ENCODE measurements at places on chromosomes 12 and 14. TPM values are rescaled to one million over a fixed set of nuclear protein-coding genes. Genes with fewer than 3 reads are reported as not detected.

- no peak for DNase-seq
These were observed 5.9 kb downstream of the KRT86 start for GRCh38 chr12:52280319-52280795.

Gene STYK1
- total RNA-seq, result not detected

- no peak for DNase-seq
These were observed 91.2 kb downstream of the CEP128 start for GRCh38 chr14:80850197-80850814.

Gene PLEKHG7
- total RNA-seq, result 0.20 TPM

DNA sequence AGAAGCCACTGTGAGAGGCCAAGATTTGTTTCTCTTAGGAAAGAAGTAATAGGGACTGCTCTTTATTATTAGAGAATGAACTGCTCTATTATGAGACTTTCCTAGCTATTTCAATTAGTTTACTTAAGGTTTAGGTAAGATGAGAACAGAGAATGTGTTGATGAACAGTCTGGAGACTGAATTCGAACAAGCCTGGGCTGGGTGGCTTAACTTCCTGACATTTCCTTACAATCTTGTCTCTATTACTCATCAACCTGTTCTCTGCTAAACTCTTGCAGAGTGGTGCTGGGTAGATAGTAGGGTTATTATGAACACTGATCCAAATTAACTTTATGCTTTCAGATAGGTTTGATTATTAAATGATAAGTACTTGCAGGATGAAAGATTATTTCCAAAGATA lies 31.2 kb downstream of the SLC15A5 start:
- no peak for DNase-seq

DNA sequence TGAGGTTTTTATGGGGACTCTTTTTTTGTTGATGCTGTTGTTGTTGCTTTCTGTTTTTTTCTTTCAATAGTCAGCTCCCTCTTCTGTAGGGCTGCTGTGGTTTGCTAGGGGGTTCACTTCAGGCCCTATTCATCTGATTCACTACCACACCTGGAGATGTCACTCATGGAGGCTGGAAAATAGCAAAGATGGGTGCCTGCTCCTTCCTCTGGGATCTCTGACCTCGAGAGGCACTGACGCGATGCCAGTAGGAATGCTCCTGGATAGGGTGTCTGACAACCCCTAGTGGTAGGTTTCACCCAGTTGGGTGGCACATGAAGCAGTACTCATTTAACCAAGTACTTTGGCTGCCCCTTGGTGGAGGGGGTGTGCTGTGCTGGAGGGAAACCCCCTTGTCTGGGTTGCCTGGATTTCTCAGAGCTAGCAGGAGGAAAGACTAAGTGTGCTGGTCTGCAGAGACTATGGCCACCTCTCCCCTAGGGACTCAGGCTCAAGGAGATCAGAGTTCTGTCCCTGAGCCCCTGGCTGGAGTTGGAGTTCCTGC lies 745.5 kb downstream of the TMTC2 start:
- DNase-seq, result no peak

DNA sequence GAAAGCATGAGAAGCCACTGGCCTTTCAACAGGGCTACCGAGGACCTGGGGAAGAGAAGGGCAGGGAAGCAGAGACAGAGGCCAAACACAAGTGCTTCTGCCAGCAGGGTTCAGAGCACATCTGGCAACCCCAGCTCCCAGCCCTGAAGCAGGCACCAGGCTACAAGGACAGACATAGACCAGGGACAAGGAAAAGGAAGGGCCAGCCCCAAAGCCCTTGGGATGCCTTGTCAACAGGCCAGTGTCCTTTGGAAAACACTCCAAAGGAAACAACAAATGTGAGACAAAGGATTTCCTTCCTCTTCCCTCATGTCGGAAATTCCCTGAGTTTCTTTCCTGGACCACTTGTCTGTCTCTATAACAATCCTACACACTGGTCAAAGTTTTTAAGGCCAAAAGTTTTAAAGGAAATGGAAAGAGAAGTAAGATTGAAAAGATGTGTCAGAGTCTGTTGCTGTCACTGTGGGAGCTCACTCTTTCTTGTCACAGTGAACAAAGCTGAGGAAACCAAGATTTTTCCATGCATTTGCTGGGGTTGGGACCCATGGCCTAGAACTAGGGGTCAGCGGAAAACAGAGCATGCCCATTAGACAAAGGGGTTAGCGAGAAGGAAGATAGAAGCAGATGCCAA lies 59.4 kb downstream of the TTC9 start:
- DNase-seq, result no peak

DNA sequence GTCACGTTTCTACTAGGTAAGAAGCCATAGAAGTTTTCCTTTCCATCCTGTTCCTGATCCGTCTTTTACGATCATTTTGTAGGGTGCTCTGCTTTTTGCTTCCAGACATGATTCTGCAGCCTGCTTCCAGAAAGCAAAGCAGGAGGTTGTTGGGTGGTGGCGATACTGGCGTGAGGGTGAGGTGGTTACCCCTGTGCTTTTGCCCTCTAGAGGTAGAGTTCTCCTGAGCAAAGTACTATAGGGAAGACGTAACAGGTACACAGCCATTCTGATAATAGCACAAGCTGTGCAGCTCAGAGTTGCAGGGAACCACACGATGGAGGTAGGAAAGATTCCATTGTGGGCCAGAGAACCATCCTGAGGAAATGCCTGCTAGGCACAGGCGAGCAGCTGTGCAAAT lies 186.0 kb downstream of the PAH start:
- no peak for DNase-seq

- no peak for DNase-seq
These were observed 108.4 kb downstream of the BRMS1L start for GRCh38 chr14:35934499-35934898.

Gene SCNN1A
- total RNA-seq, result 17.0 TPM

- no peak for DNase-seq
These were observed 115.3 kb downstream of the ZNF664 start for GRCh38 chr12:124088217-124088907.

DNA sequence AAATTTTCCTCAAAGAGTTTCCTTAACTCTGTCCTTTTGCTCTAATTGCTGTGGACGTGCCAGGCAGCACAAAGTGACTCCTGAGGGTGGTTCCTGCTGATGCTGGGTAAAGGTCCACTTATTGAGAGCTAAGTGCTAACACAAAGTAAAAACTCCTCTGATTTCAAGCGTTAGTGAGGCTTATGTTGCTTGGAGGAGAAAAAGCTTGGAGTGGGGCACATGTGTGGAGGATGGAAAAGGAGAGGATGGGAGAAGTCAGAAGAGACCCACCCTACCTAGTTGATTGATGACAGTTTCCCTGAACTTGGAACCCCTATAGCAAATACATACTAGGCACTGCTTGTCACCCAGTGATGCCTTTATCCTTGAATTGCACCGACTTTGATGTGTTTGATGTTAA lies 10.1 kb upstream of the SLC11A2 start:
- DNase-seq, result no peak

- no peak for DNase-seq
These were observed 209.8 kb upstream of the NUDT4 start for GRCh38 chr12:93167841-93168492.

- DNase-seq, result peak; percentile 30
These were observed 903 bp upstream of the NT5DC3 start for GRCh38 chr12:103841690-103842584.

Gene MED13L
- 173 TPM for total RNA-seq

DNA sequence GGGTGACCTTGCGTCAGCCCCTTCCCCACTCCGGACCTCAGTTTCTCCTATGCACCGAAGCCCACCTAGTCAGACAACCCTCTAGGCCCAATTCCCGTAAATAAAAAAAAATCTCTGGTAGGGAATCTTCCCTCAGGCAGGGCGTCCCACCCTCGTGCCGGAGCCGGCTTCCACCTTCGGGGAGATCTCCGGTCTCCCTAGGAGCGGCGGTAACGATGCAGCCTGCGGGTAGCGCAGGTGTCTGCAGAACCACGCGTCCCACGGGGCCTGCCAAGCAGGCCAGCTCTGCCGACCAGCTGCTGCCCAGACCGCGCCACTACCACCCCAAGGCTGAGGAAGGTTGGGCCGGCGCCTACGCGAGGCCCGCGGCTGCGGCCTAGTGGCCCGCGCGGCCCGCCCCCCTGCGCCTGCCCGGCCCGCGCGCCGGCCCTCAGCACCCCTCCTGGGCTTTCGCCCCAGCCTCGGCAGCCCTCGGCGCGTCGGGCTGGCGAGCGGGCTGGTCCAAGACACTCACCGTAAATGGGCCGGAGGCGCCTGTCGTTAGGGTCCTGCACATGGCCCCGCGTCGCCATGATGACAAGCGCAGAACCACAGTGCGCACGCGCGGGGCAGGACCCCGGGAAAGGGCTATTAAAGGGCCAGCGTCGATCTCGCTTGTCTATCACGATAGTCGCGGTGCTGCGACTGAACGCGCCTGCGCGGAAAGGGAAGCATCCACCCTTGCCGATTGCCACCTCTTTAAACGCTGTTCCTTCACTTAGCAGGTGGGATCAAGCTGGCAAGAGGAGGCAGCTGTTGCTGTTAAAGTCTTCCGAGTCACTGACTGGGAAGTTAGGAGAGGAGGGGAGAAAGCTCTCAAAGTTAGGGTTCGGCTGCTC lies at the start of gene NAA25:
Gene NAA25, minus strand, starts transcription at position 582 of the 878 bp plus-strand sequence. Its CDS starts 10 bp downstream, at position 572.
- peak; percentile 88 for DNase-seq

Gene BEGAIN
- total RNA-seq, result 7.4 TPM

DNA sequence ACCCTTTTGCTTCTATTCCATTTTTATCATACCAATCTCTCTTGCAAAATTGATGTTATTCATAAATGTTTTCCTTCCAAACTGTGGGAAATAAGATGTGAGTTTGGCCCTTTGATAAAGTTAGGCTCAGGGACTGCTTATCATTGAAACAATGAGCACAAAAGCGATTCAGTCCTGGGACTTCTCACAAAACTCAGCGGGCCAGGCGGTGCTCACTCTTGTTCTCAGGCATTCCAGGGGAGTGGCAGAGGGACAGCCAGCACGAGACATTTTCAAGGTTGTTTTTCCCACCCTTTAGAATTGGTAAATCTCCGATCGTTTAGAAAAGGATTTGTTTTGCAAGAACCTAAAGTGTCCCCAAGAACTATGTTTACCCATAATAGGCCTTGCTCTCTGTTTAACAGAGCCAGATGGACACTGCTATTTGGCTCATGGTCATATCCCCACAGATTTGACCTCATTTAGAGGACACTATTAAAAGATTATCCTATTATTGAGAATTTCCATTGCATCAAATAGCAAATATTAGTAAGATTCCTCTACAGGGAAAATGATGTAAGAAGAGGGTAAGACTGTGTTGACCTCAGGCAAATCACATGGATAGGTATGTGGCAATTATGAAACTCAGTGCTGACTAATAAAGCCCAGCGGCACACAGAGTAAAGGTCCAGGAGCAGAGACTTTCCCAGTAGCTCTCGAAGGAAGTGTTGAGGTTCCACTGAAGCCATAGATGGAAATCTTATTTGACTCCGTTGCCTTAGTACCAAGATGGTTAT lies 102.7 kb upstream of the USP44 start:
- DNase-seq, result no peak

Gene SERPINA5
- total RNA-seq, result 18.4 TPM

Gene CHGA
- 0.60 TPM for total RNA-seq

Gene ANG
- 39.1 TPM for total RNA-seq

Gene FOXJ2
- total RNA-seq, result 30.4 TPM
